ENCODE measurements at places on chromosomes 16 and 17.

DNA sequence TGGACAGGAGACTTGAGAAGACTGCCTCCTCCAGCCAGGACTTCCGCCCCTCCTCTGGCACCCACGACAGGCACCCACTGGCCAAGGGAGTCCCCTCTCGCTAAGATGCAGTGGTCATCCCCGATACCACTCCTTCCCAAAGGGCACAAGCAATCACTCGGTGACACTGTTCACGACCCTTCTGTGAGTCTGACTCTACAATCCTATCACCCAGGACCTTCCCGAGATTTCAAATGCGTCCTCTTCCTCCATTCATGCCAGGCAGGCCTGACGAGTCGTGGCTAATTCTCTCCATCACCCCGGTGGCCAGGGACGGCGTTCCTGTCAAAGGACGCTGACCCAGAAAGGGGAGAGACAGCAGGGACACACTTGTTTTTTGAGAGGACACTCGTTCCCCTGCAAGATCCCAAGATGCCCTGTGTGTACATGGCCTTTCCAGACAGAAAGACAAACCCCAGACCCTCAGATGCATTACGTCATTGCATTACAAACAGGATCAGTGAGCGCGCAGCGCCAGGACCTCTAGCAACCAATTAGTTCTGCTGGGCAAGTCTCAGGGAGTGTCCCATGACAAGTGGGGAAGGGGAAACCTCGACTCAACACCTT is 12.2 kb downstream of the FBXO31 start:
- DNase-seq: no peak

GRCh38 chr17:13593021-13593751 is 8.5 kb downstream of the HS3ST3A1 start:
- no peak for DNase-seq

GRCh38 chr16:15704545-15704987 is 54.5 kb downstream of the NDE1 start:
- peak; percentile 41 for DNase-seq

DNA sequence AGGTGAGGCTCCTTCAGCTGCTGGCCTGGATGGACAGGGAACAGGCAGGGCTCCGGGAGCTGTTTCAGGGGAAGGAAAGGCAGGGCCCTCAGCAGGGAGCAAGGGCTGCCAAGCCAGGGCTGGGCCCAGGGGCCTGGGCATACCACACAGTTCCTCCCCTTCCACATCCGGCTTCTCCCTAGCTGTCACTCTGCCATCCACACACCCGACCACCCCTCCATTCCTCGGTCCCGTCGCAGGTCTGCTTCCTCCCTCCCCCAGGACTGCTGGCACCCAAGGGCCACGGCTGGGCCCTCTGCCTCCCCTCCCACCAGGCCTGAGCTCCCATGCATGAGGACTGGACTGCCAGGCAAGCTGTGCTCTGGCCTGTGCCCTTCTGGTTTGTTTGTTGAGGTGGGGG is 24.0 kb downstream of the CDIP1 start:
- no peak for DNase-seq

DNA sequence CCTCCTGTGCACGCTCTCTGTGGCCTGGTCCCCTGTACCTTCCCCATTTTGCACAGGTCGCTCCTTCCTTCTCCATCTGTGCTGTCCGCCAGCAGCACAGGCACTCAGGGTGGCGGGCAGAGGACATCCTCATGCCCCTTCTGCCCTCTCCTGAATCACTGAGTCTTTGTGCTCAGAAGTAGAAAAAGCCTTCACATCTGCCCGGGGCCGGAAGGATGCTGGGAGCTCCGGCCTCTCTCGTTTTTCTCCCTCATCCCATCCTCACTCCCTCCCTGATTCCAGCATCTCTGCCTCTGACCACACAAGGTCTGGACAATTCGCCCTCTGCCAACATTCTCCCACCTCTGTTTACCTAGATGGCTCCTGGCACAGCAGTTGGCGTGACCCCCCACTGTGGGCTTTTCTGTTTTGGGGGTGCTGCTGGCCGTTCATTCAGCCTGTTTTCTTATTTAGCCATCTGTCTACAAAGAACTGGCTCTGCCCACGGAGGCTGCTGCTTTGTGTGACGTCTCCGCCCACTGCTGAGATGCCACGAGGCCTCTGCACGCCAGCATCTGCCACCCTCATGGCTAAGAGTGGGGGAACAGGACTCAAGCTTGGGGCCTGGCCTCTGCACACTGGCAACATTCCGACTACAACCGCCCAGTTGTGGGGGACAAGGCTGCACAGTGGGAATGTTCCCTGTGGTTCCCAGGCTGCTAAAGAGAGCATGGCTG is 36.7 kb downstream of the SEC14L5 start:
- DNase-seq: no peak

Data from activated naive CD8-positive, alpha-beta T cell treated with anti-CD3 and anti-CD28 coated beads, Interleukin-2, amount 50 U/mL, for 16 hours (primary cell).